NCI-H460 (cell line): ENCODE measurements at places on chromosomes 7 and 10. TPM values are rescaled to one million over a fixed set of nuclear protein-coding genes. Genes with fewer than 3 reads are reported as not detected.

RAPGEF5 gene
- total RNA-seq, result 0.84 and 0.87 TPM in 2 replicates

CALML5 gene
- not detected in 2 replicates for total RNA-seq

SCART1 gene
- 0.92 and 1.2 TPM in 2 replicates for total RNA-seq

ITPRIP gene
- total RNA-seq, result 58.6 and 77.9 TPM in 2 replicates

DLX5 gene
- not detected in 2 replicates for total RNA-seq

SLIT1 gene
- total RNA-seq, result 0.27 TPM in 1 of 2 replicates, not detected in the other

SPACDR gene
- 0.27 and 0.43 TPM in 2 replicates for total RNA-seq

CALML3 gene
- not detected in 2 replicates for total RNA-seq

AQP1 gene
- total RNA-seq, result 0.15 and 0.26 TPM in 2 replicates

ZNF722 gene
- not detected in 2 replicates for total RNA-seq

GNG11 gene
- 62.8 and 66.1 TPM in 2 replicates for total RNA-seq

MDFIC gene
- total RNA-seq, result 15.5 and 17.8 TPM in 2 replicates

ZNF138 gene
- 3.7 and 6.6 TPM in 2 replicates for total RNA-seq

C10orf53 gene
- not detected in 2 replicates for total RNA-seq

ADAM22 gene
- total RNA-seq, result 3.3 and 3.6 TPM in 2 replicates

ACHE gene
- 0.17 and 0.27 TPM in 2 replicates for total RNA-seq

CPN1 gene
- not detected in 2 replicates for total RNA-seq

PAPOLB gene
- 0.20 and 0.30 TPM in 2 replicates for total RNA-seq

OR9A4 gene
- not detected in 2 replicates for total RNA-seq

RHOBTB1 gene
- 14.8 and 16.5 TPM in 2 replicates for total RNA-seq

DENND11 gene
- 9.2 and 11.5 TPM in 2 replicates for total RNA-seq

ZC3HAV1L gene
- 11.4 and 12.4 TPM in 2 replicates for total RNA-seq

EVX1 gene
- 0.12 TPM in 1 of 2 replicates, not detected in the other for total RNA-seq

SPDYE2 gene
- total RNA-seq, result not detected in 2 replicates

ANKRD2 gene
- 2.0 and 3.1 TPM in 2 replicates for total RNA-seq

SLC13A4 gene
- not detected in 2 replicates for total RNA-seq

GPNMB gene
- total RNA-seq, result 1.4 and 2.7 TPM in 2 replicates

KCNMA1 gene
- total RNA-seq, result 0.52 and 0.54 TPM in 2 replicates

PVRIG gene
- not detected in 2 replicates for total RNA-seq

RTKN2 gene
- 2.8 and 4.0 TPM in 2 replicates for total RNA-seq

ACTR3C gene
- total RNA-seq, result not detected in 2 replicates

VSIR gene
- 49.4 and 55.4 TPM in 2 replicates for total RNA-seq

ZNF117 gene
- total RNA-seq, result 1.8 and 1.9 TPM in 2 replicates

VSTM2A gene
- 0.05 TPM in 1 of 2 replicates, not detected in the other for total RNA-seq

UTF1 gene
- not detected in 2 replicates for total RNA-seq

SLC29A3 gene
- 3.8 and 4.1 TPM in 2 replicates for total RNA-seq

NUTM2B gene
- total RNA-seq, result 0.12 and 0.32 TPM in 2 replicates

TEX47 gene
- not detected in 2 replicates for total RNA-seq

FAM237B gene
- not detected in 2 replicates for total RNA-seq

NPC1L1 gene
- total RNA-seq, result 0.09 TPM in 1 of 2 replicates, not detected in the other

DNAJC12 gene
- total RNA-seq, result 45.5 and 53.7 TPM in 2 replicates

ZNF33B gene
- total RNA-seq, result 7.1 and 11.4 TPM in 2 replicates

PNLIP gene
- not detected in 2 replicates for total RNA-seq

TMEM130 gene
- not detected in 2 replicates for total RNA-seq

ATOH7 gene
- total RNA-seq, result 0.20 TPM in 1 of 2 replicates, not detected in the other

APBB1IP gene
- not detected in 2 replicates for total RNA-seq

NPFFR1 gene
- total RNA-seq, result not detected in 2 replicates

LEP gene
- total RNA-seq, result not detected in 2 replicates

MBL2 gene
- total RNA-seq, result not detected in 2 replicates

EPDR1 gene
- total RNA-seq, result 103 and 109 TPM in 2 replicates

SPDYE1 gene
- total RNA-seq, result not detected in 2 replicates

BEND7 gene
- 11.6 and 12.4 TPM in 2 replicates for total RNA-seq
